ENCODE measurements at places on chromosomes 3 and 15.

GRCh38 chr3:55617385-55617784 lies 130.3 kb upstream of the WNT5A start:
- no peak for DNase-seq

DNA sequence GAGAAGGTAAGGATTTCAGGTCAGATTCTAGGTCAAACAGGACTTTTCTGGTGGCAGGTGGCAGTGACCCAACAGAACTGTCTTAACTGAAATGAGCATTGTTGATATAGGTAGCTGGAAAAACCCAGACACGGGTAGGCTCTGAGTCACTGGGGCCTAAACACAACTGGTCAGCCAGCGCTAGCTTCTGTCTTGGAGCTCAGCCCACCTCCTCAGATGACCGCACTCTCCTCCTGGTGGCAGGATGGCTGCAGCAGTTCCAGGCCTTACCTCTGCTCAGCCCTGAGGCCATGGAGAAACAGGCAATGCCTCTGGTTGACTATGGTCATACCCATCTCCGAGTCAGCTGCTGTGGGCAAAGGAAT lies 61.1 kb upstream of the GATA2 start:
- DNase-seq, result no peak

DNA sequence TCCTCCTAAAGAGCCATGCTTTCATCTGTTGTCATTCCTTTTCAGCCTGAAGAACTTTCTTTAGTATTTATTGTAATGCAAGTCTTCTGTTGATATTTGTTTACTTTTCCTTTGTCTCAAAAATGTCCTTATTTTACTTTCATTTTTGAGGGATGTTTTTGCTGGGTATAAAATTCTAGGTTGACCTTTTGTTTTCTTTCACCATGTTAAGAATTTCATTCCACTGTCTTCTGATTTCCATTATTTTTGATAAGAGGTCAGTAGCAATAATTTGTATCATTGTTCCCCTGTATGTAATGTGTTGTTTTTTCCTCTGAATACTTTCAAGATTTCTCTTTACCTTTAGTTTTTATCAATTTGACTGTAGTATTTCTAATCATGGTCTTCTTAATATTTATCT lies 91.1 kb downstream of the RSRC1 start:
- DNase-seq, result no peak

- DNase-seq, result no peak
Observed at GRCh38 chr15:69128667-69129311, 31.6 kb upstream of the GLCE start.

DNA sequence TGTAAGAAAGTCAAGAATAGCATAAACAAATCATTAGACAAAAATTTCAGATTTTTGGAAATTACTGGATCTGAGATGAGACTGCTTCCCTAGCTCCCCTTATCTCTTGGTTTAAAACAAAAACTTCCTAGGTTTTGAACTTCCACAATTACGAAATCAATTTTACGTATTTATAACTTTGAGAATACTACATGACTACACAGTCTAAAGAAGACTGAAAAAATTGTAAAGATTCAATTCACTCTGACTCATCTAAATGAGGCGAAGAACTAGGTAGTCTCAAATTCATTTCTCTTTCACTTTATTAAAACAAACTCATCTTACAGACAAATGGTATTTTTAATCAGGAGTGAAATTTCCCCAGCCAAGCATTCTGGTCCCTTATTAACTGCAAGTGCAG lies 10.3 kb downstream of the CCDC54 start:
- no peak for DNase-seq

GRCh38 chr3:42290966-42291714 lies 25.2 kb upstream of the CCK start:
- DNase-seq, result no peak

DNA sequence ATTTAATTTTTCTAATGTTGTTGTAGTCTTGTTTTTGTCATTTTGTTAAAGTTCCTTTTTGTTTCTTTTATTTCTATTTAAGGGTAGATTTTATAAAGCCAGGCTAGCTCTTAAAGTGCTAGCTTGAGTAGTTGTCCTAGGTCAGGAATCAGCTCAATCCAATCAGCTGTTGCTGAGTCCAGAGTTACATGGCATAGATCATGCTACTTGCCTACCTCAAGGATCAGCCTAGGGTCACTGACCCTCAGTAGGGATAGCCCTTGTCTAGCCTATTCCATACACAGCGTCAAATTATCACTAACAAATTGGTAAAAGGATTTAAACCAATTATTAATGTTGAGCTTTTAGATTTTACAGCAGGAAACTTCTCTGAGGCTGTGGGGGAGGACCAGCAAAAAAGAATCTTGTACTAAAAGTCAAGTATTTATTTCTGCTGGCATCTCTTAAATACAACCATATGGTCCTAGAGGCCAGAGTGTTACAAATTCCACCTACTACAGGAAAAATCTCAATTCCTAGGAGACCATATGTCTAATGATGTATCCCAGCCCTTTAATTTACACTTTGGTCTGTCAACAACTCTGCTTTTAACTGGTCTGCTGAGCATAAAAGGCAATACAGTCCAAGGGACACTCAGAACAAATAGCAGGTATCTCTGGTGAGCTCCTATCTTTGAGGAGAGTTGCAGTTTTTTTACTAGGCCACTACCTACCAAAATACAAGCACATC lies 138.3 kb upstream of the PTPRG start:
- DNase-seq, result no peak

DNA sequence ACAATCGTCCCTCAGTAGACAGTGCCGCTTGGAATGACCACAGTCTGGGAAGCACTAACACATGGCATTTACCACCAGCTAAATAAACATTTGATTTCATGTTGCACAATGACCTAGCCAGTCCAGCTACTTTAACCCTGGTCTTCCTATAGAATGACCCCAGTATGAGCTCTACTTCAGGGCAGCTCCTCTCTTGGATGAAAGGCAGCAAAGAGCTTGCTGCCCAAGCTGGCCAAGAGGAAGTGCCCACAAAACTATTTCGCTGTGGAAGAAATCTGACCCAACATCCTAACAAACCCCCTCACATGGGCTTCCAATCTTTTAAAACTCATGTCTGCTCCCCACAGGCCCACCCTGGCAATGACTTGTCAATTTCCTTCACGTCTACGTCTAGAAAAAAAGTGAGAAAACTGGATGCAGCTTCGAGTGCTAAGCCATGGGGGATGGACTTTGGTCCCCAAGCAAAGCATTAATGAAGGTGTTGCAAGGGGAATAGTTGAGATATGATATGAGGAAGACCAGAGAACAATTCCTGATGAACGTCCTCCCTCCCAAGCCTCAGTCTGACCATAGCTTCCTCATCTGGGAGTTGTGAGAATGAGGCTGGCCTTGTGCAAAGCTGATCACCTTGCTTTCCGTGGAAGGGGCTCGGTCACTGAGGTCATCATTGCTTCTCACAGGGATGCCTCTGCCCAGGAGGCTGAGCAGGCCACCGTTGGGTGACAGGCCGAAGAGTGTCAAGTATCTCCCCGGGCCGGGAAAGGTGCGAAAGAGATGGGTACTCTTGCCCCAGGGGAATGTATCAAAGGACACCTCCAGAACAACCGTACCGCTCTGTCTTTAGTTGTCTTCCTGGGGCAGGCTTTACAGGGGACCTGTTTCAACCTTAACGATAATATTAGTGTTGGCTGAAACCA lies 964 bp downstream of the SLC25A20 start:
- DNase-seq, result no peak

GRCh38 chr15:52464478-52464877 lies 64.2 kb downstream of the MYO5A start:
- no peak for DNase-seq

GRCh38 chr3:53570709-53571108 lies 76.3 kb downstream of the CACNA1D start:
- DNase-seq, result no peak

- no peak for DNase-seq
Observed at GRCh38 chr15:31352339-31352751, 25.7 kb downstream of the KLF13 start.

DNA sequence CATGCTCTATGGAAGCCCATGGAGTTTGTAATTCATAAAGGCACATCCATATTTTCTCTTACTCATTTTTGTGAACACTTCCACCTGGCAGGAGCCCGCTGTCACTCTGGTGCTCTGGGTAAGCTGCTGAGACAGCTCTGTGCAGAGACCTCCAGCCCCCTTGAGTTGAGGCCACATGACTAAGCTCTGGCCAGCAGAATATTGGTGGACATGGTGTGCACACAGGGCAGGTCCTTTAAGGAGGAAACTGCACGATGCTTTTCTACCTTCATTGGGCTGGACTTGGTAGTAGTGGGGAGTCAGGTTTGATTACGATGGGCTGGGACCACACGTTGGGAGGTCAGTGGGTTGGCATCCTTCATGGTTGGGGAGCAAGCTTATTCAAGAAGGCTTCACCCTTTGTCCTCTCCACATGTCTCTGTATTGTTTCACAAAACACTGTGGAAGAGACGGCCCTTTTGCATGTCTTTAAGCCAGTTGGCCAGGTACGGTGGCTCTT lies 29.0 kb downstream of the CCNB2 start:
- no peak for DNase-seq

DNA sequence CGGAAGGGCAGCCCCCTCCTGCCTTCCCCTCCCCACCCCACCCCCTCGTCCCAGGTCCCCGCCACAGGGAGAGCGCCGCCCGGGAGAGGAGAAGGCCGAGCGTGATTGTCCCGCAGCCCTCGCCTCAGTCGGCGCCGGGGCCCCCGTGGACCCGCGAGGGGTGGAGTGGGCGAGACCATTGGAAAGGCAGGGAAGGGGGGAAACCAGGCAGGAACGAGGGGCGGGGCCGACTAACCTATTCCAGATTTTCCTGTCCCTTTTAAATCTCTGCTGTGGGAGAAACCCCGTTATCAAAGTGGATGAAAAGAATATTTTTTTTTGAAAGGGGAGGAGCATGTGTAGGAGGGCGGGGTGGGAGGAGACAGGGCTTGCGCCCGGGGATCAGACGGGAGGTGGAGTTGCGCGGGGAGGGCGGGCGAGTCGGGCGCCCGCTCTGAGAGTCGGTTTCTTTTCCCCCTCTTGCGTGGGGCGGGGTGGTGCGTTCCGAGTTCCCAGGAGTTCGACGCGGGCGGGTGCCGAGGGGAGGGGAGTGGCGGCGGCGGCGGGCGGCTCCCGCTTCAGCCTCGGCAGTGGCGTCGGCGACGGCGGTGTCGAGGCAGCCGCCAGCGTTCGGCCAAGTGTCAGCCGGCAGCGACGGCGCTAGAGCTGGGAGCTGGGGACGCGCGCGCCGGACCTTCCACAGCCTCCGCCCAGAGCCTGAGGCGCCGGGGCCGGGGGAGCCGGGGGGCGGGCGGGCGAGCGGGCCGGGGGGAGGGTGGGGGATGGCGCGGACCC lies at the start of gene NECTIN3:
NECTIN3 (plus strand) TSS at position 560 of the 774 bp plus-strand sequence; CDS start at position 762, 202 bp downstream.
- DNase-seq, result peak; percentile 76

GRCh38 chr3:120568202-120568531 lies 28.0 kb upstream of the NDUFB4 start:
- no peak for DNase-seq

DNA sequence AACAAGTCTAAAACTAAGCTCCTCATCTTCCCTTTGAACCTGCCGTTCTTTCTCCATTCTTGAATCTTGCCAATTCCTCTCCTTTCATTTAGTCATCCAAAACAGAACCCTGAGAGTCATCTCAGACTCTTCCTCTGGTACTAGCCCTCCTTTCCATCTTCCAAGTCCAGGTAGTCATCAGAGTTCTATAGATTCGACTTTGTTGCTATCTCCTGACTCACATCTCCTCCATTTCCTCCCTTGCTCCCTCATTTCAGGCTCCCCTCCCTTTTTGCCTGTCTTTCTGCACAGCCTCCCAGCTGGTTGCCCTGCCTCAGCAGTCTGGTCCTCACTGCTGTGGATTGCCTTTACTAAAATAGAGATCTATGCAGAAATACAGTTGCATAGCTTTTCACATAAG lies 4.7 kb downstream of the ATG7 start:
- DNase-seq, result no peak

- DNase-seq, result no peak
Observed at GRCh38 chr3:12964711-12965612, 108.3 kb downstream of the IQSEC1 start.

- no peak for DNase-seq
Observed at GRCh38 chr3:97713634-97714033, 50.9 kb upstream of the ARL6 start.

DNA sequence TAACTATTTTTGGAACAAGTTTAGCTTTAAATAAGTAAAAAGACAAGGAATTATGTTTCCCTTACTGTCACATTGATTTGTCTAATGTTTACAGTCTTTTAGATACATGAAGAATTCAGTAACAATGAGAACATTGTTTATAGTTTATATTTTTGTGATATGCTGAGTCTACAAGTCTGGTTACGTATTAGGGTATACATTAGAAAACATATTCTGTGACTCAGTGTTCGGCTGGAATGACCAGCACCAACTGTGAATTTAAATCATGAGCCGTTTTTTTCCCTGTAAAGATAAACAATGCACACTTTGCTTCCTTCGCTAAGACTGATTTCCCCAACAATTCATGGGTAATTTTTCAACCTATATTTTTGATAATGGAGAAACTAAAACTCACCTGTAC lies 131.5 kb downstream of the DUT start:
- DNase-seq, result no peak

DNA sequence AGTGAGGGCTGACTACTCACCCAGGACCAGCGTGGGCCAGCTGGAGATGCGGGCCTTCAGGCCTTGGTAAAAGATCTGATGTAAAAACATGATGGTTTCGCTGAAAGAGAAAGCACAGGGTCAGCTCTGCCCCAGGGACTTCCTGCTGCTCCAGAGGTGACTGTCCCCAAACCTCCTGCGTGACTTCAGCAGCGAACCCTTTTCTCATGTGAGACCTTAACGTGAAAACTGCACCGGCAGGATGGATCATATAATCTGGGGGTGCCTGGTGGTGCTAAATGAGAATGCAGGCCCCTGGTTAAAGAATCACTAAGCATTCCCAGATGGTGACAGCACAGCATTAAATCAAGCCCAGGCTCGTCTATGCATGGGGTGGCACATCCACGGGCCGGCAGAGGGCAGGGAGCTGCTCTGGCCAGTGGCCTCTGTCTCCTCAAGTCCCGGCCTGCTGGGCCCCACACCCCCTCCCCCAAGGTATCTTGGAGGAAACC lies 55.4 kb downstream of the RASGRF1 start:
- DNase-seq, result peak; percentile 61

DNA sequence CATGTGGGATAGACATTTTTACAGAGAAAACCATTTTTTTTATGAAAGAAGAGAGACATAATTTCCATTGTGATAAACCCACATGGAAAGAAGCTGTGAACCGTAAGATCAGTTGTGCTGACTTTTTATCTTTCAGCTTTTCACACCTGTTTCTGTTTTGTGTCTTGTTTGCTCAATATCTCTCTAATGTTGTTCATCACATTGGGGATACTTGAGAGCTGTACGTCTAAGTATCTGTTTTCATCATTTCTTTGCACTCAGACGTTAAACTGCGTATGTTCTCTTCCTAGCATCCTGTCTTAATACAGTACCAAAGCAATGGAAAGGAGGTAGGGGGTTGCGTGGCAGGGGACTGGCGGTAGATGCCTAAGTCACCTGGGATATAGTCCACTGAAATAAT lies 449.0 kb downstream of the NAALADL2 start:
- no peak for DNase-seq

- DNase-seq, result no peak
Observed at GRCh38 chr15:91975241-91975978, 121.9 kb downstream of the SLCO3A1 start.

GRCh38 chr15:76991048-76991447 lies 3.9 kb upstream of the PSTPIP1 start:
- DNase-seq, result no peak
